ENCODE measurements at places on chromosomes 4 and X.
A peak's percentile ranks its signal among the peaks of the same experiment; 100 is the strongest.

- no peak for DNase-seq
Observed at GRCh38 chr4:112206431-112206830, 25.2 kb upstream of the AP1AR start.

- no peak for DNase-seq
Observed at GRCh38 chrX:18886005-18886343, 97.9 kb downstream of the PHKA2 start.

DNA sequence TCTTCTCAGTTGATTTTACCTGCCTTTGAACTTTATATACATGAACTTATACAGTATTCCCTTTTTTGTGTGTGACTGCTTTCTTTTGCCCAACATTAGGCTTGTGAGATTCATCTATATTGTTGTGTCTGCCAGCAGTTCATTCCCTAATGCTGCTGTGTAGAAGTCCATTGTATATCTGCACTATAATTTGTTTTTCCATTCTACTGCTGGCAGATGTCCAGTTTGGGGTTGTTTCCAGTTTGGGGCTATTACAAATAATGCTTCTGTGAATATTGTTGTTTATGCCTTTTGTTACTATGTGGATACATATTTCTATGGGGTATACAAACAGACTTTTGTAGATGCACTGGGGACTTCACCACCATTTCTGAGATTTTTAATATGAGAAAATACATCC is 268.4 kb downstream of the DCTD start:
- DNase-seq, result no peak

DNA sequence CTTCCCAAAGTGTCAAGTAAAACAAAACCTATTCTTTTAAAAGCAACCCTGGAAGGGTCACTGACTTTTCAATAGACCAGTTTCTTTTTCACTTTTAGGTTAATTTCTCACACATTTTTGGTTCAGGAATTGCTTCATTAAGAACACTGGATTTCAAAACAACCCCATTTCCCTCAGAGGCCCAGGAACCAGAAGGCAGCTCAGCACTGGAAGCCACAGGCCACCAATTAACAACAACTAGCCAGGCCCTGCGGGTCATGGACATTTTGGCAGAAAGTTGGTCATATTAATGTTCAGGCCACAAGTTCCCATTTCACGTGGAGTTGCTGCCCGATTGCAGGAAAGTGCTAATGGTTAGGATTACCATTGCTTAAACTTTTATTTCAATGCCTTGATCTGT is 39.8 kb downstream of the HAND2 start:
- no peak for DNase-seq

- DNase-seq, result no peak
Observed at GRCh38 chr4:74379912-74380311, 15.0 kb downstream of the EREG start.

GRCh38 chrX:25158635-25159034 is 142.9 kb upstream of the ARX start:
- no peak for DNase-seq

GRCh38 chrX:79452881-79453280 is 85.7 kb upstream of the ITM2A start:
- peak; percentile 19 for DNase-seq

DNA sequence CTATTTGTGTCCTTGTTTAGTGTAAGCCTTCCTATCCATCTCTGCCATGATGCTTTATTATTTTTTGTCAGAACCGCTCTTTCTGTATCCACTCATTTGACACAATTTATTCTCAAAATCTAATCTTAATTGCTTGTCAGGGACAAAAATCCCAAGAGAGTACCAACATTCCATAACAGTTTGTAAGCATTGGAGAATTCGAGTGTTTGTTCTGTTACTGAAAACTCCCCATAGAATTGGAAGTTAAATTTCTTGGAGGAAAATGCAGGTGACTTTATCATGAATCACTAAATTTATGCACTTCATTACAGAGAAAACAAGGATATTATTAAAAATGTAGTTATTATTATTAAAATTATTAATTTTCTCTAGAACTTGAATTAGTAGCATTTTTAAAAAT is 1986.1 kb downstream of the ARAP2 start:
- no peak for DNase-seq

GRCh38 chrX:147476008-147476407 is 435.7 kb upstream of the FMR1 start:
- no peak for DNase-seq

- DNase-seq, result no peak
Observed at GRCh38 chrX:150483356-150483985, 85.0 kb upstream of the MTM1 start.

DNA sequence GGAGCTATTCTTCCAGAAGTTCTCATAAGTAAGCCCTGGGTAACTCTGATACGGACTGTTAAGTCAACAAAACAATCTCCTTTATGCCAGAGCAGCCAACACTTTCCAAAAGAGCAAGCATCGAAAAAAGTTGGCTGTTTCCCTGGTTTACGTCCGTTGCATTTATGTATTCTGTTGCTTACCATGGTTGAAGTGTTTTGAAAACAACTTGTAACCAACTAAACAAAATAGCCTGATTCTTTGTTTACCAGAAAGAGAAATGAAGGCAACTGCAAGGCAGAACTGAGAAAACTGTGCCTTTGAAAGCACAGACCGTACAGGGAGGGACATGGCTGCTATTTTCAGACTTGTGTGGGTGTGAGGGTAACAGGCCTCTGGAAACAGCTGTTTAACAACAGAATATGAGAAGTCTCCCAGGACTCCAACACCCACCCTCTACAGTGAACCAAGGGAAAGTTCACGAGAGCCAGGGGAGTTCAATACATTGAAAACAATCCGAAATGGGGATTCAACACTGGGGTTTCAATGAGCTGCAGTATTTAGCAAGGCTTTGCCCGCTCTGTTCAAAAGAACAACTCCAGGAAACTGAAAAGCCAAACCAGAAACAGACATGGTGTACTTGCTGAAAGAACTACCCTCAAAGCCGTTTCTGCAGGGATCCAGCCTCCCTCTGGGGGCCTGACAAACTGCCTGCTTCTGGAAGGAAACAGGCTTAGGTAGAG is 95.8 kb upstream of the EGFL6 start:
- DNase-seq, result no peak

GRCh38 chr4:6233929-6234328 is 33.6 kb upstream of the JAKMIP1 start:
- DNase-seq, result no peak

- DNase-seq, result no peak
Observed at GRCh38 chrX:148310426-148311165, 189.8 kb upstream of the AFF2 start.

GRCh38 chr4:4269856-4270255 is 20.1 kb downstream of the LYAR start:
- no peak for DNase-seq

Measured in large intestine (tissue), 12 donors.